ENCODE measurements at places on chromosomes 7 and 10.

DNA sequence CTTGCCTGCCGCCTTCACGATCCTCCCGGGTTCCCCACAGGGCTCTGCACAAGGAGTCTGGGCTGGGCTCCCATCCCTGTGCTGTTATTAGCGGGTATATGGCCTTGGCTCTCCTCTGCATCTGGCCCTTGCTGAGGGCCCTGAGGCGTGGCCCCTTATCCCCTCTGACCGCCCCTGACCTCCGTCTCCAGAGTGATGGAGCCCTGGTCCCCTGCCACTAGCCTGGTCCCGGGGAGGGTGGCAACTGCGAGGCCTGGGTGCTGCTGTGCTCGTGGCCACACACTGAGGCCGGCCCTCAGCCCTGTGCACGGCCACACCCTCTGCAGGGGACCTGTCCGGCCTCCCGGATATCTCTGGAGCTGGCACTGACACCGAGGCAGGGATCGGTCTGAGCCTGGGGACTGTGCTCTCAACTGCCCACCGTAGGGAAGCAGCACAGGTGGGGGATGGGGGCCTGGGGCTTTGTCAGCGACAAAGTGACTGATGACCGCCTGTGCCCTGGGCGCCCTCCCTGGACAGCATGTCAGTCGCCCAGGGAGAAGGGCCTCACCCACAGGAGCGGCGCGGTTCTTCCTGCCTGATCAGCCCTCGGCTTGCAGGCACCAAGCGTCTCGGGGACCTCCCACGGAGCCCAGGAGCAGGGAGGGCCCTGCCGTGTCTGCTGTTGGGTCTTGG lies 72.4 kb downstream of the NKX6-2 start:
- DNase-seq = no peak

GRCh38 chr10:6473430-6473829 lies 106.6 kb downstream of the PRKCQ start:
- DNase-seq = peak; percentile 38

GRCh38 chr10:119441151-119441821 lies 101.2 kb downstream of the RGS10 start:
- no peak for DNase-seq

DNA sequence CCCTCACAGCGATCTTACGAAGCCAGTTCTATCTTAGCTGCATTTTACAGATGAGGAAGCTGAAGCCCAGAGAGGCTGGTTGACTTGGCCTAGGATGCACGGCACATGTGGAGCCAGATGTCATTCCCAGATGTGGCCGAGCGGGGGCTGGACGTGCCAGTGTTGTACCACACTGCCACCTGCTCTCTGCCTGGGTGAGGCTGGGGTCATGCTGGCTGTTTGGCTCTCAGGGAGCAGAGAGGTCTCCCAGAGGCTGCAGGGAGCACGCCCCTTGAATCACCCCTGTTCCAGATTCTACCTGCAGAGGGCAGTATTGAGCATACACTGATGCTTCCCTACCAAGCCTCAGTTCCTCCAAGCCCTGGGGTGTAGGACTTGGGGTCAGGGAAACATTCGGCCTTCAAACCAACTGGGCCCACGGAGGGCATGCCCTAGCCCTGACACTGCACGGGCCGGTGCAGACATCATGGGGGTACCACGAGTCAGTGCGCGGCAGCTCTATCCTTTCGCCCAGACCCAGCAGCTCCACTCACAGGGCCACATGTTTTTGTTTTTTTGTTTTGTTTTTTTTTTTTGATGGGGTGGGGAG lies 3.8 kb upstream of the GTF2IRD1 start:
- DNase-seq = peak; percentile 50

- DNase-seq = no peak
Measured at GRCh38 chr10:3471472-3471871, 298.9 kb upstream of the PITRM1 start.

DNA sequence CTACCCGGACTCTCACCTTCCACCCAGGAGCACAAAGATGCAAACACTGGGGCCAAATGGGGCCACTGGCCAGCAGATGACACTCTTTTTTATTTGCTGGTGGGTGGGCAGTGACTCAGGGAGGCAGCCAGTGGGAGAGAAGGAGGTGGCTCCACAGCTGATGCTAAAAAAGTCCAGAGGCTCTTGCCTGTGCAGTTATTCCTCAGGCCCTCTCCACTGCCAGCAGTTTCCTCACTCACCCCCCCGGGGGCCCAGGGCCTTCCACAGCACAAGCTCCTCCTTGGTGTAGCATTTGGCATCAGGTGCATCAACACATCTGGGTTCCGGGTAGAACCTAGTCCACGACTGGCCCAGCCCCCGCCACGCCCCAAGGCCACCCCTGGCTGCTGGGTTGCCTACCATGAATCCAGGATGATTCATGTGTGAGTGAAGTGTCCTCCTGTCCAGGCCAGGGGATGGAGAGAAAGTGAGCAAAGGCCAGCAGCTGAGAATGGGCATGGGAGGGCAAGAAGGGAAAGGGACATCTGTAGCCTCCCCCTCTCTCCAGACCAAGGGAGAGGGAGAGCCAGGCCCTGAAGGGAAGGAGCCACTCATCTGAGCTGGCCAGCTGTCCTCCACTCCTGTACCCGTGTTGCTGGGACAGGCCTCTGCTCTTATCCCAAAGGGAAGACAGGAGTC lies 1.7 kb upstream of the KCNH2 start:
- DNase-seq = no peak

- DNase-seq = peak; percentile 74
Measured at GRCh38 chr10:7192831-7193361, 217.9 kb downstream of the SFMBT2 start.

GRCh38 chr10:95399183-95399582 lies 108.4 kb upstream of the PDLIM1 start:
- no peak for DNase-seq

DNA sequence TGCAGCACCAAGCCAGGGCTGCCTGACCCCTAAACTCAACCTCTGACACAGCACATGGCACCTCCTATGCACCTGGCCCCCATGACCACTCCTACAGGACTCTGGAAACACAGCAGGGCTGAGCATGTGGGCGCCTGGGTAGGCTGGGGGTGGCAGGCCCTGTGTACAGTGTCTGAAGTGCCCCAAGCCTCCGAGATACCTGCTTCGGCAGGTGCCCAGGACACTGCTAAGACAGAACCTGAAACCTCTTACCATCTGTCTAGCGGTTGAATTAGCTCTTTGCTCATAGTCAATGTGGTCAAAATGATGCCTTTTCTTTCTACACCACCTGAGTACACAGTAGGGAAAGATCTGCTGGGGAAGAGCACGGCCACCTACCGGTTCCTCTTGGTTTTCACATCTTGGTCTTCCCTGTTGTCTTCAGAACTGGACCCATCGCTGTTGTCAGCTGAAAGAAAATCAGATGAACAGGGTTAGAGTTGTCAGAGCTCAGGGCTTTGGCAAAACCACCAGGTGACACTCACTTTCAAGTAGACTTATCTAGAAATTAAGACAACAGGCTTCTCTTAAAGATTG lies 177.4 kb downstream of the TCERG1L start:
- DNase-seq = no peak

GRCh38 chr10:114925587-114926586 lies 12.1 kb upstream of the TRUB1 start:
- no peak for DNase-seq

GRCh38 chr7:111229916-111230315 lies 139.0 kb downstream of the LRRN3 start:
- no peak for DNase-seq

- DNase-seq = no peak
Measured at GRCh38 chr7:30140456-30140855, 5.7 kb downstream of the MTURN start.

GRCh38 chr7:49294611-49295010 lies 370.3 kb downstream of the CDC14C start:
- DNase-seq = no peak

GRCh38 chr7:104933521-104933988 lies 80.5 kb upstream of the KMT2E start:
- DNase-seq = no peak

GRCh38 chr10:57844387-57844998 lies 423.2 kb downstream of the IPMK start:
- no peak for DNase-seq
